ENCODE measurements at places on chromosomes 5 and 9.
A peak's percentile ranks its signal among the peaks of the same experiment; 100 is the strongest.

GRCh38 chr5:165035520-165035919 is 1530.1 kb downstream of the MAT2B start:
- no peak for DNase-seq

- no peak for DNase-seq
Observed at GRCh38 chr5:56853698-56854097, 38.3 kb downstream of the MAP3K1 start.

DNA sequence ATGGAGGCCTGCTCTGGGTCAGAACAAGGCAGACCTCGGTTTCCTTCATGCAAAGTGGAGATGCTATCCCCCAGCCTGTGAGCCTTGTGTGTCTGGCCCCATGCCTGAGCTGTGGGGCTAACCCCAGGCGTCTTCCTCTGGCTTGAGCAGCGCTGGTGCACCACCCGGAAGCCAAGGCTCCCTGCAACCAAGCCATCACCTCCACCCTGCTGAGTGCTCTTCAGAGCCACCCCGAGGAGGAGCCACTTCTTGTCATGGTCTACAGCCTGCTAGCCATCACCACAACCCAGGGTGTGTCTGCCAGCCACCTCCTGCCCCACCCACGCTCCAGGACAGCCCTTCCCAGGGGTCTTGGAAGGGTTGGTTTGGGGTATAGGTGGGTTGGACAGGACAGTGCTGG is 16.2 kb downstream of the REXO4 start:
- DNase-seq: no peak

- DNase-seq: no peak
Observed at GRCh38 chr5:160237571-160238093, 8.3 kb downstream of the FABP6 start.

DNA sequence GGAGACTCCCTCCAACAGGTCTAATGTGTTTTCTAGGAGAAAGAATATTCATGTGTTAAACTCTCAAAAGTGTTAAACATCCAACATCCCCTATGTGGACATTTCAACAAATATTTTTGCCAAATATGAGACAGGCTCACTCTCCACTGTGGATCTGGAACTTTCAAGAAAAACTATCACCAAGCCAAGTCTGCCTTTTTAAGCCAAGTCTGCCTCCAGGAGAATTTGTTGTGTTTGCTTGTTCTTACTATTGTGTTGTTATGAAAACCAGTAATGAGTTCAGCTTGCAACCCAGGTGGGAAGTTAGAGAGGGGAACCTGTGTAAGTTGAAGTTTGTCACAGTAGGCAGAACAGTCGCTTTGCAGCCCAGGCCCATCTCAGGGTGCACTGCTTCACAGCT is 228.1 kb downstream of the NFIB start:
- no peak for DNase-seq

- DNase-seq: no peak
Observed at GRCh38 chr9:116467740-116468351, 219.3 kb upstream of the TRIM32 start.

GRCh38 chr5:88401228-88401627 is 132.6 kb upstream of the TMEM161B start:
- DNase-seq: no peak

- no peak for DNase-seq
Observed at GRCh38 chr5:157860898-157861890, 2.2 kb upstream of the CLINT1 start.

GRCh38 chr9:3434594-3434993 is 91.2 kb downstream of the RFX3 start:
- DNase-seq: peak; percentile 78
